Peyer's patch (tissue), 4 donors: ENCODE measurements at places on chromosomes 7 and 10.
A peak's percentile ranks its signal among the peaks of the same experiment; 100 is the strongest.

- no peak for DNase-seq
Measured at GRCh38 chr10:8051851-8052257, 2.6 kb upstream of the GATA3 start.

DNA sequence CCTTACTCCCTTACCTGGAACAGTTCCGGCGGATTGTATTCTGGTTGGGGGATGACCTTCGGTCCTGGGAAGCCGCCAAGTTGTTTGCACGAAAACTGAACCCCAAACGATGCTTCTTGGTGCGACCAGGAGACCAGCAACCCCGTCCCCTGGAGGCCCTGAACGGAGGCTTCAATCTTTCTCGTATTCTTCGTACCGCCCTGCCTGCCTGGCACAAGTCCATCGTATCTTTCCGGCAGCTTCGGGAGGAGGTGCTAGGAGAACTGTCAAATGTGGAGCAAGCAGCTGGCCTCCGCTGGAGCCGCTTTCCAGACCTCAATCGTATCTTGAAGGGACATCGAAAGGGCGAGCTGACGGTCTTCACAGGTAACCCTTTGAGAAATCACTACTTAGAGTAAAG is 1.7 kb downstream of the TWNK start:
- no peak for DNase-seq

DNA sequence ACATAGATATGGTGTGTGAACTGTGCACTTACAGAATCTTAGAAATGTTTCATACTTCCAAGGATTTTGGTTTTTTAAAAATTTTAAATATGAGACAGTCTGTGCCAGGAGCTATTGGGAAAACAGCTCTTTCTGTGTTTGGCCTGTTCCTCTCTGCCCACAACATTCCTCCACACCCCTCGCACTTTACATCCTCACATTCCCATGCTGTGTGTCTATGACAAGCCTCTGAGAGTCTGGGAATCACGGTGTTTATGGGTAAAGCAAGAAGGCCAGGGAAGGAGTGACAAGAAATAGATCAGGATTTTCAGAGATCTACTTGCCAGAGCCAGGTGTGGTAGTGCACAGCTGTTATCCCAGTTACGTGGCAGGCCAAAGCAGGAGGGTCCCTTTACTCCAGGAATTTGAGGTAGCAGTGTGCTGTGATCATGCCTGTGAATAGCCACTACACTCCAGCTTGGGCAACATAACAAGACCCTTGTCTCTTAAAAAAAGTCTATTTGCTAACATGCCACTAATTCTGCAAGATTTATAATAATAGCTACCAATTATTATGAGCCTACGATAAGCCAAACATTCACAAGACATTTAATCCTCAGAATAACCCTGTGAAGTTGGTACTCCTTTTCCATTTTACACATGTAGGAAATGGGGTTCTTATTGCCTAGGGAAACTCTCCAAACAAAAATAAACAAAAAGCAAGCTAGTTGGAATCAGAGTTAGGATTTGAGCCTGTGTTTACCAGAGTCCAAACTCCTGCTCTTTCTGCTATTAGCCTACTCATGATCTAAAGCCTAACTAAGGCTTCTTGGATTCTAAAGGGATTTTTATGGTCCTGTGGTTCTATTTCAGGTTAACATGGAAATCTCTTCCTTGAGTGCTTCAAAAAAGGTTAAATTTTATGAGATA is 168.3 kb upstream of the SP8 start:
- DNase-seq, result no peak

DNA sequence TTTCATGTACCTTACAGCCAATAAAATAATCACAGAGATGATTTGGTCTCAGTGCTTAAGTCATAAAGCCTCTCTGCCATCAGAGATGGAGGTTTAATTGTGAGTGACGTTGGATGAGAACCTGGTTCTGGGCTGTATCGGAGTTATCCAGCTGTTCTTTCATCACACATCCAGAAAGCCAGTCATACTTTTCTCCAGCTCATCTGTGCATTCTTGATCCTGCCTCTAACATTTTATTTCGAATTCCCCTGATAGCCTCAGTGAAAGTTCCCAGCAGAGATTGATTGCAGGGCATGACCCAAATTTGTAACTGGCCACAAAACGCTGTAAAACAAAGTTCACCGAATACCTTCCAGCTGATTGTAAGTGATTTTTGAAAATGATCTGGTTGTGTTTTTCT is 212.6 kb upstream of the HABP2 start:
- no peak for DNase-seq

DNA sequence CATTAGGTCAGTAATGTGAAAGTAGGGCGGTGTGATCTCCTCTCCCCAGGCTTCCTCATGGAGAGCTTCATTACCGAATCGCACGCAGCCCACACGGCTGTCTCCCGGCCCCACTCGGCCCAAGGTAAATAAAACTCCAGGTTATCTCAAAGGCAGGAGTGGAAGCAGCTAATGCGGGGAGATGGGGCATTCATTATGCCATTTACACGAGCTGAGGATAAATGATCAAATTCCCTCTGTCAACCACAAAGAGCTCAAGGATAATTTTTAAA is 93.5 kb downstream of the ADARB2 start:
- DNase-seq, result no peak

DNA sequence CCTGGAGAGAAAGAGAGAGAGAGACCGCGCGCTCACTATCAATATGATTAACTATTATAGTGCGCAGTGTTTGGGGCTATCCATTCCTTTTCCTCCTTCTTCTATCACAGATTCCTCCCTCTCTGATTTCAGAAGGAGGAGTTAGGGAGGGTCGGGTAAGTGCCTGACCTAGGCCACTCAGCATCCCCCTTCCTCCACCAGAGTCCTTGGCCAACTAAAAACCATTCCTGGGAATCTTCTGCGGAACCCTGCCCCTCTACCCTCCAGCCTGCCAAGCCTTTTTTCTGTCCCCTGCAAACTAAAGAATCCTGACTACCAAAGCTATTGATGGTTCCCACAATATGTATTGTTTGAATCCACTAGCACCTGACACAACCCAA is 256.2 kb upstream of the NFE2L3 start:
- no peak for DNase-seq

DNA sequence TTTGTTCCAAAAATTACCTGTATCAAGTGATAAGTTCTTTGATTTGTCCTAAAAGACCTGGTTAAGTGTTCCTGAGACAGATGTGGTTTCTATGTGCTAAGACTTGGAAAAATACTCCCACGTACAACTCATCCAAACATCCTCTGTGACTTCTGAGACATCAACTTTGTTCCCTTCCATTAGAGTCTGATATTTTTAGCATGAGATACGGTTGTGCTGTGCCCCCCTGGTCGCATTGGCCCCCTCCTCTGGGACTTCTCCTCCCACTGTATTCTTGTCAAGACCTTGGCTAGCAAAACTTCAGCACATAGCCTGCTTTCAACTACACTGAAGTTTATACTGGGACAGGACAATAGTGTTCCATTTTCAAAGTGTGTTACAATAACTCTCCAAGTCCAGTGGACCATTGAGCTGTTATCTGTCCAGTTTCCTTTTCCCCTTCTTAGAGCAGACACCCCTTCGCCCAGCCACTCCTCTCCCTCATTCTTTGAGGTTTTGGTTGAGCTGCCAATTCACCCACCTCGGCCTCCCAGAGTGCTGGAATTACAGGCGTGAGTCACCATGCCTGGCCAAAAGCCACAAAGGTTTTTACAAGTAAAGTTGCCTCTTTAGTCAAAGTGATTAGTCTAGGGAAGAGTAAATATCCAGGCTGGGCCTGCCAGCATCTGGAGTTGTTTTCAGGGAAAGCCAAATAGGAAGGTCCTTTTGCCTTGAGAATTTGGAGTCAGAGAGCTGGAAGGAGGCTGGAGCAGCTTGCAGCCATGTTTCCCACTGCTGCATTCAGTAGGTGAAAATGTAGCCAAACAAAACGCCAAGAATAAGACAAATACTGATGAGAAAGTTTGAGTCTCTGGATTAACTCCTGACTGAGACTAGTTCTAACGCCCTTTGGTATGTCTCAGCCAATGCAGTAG is 17.8 kb upstream of the PDLIM1 start:
- peak; percentile 62 for DNase-seq

- no peak for DNase-seq
Measured at GRCh38 chr7:119640326-119640725, 632.6 kb upstream of the KCND2 start.

GRCh38 chr10:113600569-113600968 is 47.7 kb downstream of the HABP2 start:
- DNase-seq, result no peak
